ENCODE measurements at places on chromosomes 7 and 10. TPM values are rescaled to one million over a fixed set of nuclear protein-coding genes. Genes with fewer than 3 reads are reported as not detected.

Gene AASS
- 22.2 TPM for total RNA-seq

Gene MRC1
- 10.3 TPM for total RNA-seq

Gene GSTO2
- 7.9 TPM for total RNA-seq

Gene PAX4
- not detected for total RNA-seq

Gene TIMM23
- 47.2 TPM for total RNA-seq

All from adrenal gland (tissue), 19 donors.